ENCODE measurements at places on chromosomes 12 and 14.
A peak's percentile ranks its signal among the peaks of the same experiment; 100 is the strongest.

GRCh38 chr14:30077946-30078345 is 150.3 kb upstream of the PRKD1 start:
- DNase-seq = no peak

DNA sequence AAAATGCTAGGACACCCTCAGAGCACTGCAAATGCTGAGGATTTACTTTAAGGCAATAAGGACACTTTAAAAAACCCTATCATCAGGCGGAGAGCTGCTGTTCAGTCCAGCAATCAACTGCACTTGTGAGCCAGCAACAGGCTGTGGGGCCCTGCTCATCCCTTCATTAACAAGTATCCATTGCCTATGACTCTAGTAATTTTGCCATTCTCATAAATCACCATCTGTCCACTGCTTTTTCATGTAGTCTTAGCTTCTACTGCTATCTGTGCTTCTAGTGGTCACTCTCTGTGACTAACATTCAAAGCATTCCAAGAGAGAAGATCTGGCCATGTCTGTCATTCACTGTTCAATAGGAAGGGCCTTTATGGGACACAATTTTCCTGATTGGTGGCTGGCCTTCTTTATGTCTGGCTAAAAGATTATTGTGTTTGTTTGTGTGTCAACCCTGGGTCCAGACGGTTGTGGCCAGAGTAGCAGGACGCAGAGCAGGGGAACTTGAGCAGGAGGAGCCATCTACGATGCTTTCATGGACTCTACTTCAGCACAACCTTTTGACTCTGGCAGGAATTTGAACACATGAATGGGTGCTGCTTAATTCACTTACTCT is 3.6 kb upstream of the KRAS start:
- no peak for DNase-seq

DNA sequence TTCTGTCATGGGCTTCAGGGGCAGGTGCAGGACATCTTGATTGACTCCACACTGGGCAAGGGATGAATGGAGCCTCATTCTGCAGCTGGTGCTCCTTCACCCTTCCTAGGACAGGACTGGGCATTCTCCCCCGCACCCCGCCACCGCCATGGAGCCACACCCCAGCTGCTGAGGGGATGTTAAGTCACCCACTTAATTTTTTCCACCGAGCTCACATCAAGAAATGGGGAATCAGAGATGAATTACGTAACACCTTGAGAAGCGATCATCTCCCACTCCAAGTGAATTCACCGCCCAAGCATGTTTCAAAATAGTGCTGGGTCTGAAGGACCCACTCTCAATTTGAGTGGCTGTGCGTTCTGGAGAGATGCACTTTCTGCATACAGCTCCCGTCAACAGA is 94.2 kb downstream of the EML1 start:
- no peak for DNase-seq

- no peak for DNase-seq
These were observed 197.0 kb upstream of the PRICKLE1 start for GRCh38 chr12:42786400-42787148.

DNA sequence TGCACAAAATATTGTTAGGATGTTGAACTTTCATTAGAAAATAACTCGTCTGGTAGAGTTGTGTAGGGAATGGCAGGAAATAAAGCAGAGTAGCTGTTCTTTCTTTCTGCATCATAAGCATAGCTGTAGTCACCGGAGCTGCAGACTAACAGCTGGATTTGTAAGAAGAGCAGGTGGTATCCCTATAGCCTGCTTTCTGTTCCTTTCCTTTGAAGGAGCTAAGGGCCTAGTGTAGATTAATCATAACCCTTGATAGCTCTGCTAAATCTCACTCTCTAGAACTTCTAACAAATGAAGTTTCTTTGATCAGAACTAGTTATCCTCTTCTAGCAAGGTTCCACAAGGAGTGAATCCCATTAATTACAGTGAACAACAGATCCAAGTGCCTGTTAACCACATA is 3.5 kb downstream of the LMO3 start:
- no peak for DNase-seq

- DNase-seq = peak; percentile 73
These were observed 847 bp downstream of the MMP14 start for GRCh38 chr14:22837114-22837749.

DNA sequence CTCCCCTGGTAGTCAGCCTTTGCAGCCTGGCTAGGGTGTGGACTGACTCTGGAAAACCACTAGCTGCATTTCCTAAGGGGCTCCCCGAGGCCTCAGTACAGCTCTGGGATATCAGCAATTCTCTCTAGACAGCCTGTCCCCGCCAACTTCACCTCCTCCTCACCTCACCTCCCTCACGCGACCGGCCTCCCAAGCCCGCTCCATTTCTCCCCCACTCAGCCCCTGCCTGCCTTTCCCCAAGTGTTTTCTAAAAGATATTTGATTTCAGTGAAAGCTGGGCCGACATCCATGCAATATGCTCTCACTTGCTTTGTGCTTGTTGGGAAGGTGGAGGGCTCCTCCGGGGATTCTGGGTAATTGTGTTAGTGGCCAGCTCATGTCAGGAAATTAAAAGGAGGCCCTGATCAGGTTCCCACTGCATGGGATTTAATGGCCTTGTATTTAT is 91.8 kb downstream of the ESRRB start:
- DNase-seq = no peak

DNA sequence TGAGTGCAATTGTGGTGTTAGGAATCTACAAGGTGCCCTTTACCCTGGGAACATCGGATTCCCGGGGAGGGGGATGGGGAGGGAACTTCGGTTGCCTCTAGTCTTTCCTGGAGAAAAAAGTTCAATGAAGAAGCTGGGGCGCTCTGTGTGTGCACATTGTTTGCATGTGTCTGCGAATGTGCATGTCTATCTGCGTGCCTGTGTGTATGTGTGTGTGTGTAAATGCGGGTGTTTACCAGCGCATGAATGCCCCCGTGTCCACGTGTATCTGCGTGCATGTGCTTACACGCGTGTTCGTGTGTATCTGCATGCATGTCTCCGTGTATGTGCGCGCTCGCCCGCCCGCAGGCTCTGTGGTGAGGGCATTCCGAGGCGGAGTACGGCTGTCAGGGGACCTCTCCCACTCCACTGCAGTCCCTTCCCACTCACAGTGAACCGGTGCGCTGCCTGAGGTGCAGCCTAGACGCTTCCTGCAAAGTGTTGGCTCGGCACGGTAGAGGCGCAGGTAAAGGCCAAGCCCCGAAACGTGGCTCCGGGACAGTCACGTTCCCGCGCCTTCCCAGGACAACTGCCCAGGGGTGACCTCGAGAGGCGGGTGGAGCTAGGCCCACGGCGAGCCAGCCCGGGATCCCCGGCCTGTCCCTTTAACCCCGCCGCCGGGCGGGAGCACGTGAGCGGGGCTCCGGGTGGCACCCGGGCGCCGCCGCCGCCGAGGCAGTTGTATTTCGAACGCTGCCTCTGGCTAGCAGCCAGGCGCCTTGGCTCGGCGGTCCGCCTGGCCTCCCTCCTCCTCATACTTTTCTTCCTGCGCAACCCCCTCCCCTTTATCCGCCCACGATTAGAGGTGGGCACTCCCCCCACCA is 539 bp upstream of the HMGA2 start:
- peak; percentile 68 for DNase-seq

- no peak for DNase-seq
These were observed 939.0 kb upstream of the TMEM132C start for GRCh38 chr12:127327986-127328385.

DNA sequence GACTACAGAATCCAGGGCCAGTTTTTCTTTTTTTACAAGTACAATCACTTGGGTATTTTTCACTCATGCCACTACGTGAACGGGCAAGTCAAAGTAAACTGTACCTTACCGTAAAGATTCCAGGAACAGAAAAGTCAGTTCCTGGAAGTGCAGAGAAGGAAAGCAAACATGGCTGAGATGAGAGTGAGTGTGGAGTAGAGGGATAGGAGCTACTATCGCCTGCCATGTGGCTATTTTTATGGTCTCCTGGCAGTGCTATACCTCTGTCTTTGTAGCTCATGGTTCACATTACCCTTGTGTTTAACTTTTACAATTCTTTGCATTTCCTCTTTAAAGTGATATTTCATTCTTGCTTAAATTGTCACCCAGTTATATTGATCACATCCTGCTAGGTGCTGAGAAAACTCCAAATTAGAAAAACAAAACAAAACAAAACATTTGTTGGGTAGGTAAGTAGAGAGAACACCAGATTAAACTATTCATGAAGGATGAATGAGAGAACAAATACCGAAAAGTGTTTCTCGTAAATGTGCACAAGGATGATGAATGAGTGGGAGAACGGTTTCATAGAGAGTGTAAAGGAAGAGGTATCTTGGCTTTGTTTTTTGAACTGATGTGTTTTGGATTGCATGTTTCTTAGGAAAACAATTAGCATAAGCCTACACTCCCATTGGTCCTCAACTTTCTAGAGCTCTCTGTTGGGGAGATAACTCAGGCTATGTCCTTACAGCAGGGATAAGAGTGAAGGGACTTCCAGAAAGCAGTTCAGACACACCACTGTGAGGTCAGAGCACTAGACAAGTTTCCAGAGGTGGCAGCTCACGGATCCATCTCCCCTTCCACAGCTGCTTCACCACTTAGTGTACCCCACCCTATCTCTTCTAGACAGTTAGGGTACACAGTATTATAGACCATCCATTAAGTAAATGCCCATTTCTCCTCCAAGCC is 163.7 kb downstream of the IPO8 start:
- no peak for DNase-seq

DNA sequence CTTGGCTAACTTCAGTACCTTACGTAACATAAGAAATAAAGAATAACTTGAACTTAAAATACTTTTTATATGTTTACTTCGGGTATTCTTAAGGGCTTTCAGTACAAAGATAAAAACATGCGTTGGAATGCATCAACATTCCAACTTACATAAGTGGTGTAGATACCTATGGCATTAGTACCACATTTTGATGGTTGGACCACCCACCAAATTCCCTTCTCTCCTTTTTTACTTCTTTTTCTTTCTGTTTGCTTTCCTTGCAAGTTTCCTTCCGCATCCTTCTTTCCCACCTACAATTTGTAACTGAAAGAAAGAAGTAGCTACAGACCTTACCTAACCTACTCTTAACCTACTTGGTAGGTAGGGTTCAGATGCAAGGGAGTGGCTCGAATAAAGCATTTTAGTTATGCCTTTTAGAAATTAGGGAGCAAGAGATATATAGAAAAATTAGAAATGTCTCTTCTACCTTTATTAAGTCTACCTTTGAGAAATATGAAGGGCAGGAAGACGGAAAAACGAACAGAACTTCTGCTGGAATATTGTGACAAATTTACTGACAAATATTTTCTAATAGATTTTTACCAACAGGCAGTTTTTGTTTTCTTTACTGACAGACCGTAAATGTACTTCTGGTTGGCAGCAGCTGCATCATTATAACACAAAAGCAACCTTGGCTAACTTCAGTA is 2.1 kb upstream of the ARHGAP5 start:
- no peak for DNase-seq

DNA sequence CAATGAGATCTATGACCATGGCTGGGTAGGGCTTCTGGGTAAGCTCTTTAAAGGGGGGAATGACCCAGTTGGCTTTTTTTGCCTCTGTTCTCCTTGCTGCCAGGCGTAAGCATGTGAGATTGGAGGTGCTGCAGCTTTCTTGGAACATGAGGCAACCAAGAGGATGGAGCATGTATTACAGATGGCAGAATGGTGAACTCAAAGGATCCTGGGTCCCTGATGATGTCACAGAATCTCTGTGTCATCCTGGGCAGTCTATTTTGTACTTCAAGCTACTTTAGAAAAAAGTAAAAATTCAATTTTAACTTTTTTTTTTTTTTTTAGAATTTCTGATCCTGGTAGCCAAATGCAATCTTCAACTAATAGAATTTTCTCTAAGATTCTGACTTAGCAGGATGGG is 8.0 kb downstream of the KRT82 start:
- no peak for DNase-seq

DNA sequence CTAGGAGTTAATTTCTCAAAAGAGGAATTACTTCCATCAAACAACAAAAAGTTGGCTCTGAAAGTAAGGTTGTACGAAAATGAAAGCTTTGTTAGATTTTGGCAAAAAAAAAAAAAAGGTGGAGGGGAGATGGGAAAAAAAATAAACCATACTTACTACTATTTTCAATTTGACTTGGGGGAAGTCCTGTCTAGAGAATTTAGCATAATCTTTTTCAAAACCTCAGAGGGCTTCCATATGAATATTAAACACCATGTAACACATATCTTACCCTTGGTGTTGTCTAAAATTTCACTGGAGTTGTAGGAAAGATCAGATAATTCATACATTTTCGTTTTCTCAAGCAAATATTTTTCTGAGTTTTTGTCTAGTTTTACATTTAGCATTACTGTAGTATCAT is 17.5 kb downstream of the GRIP1 start:
- no peak for DNase-seq

- no peak for DNase-seq
These were observed 10.0 kb downstream of the AHNAK2 start for GRCh38 chr14:104968153-104968527.

GRCh38 chr14:103444837-103445524 is 59.8 kb downstream of the MARK3 start:
- DNase-seq = no peak

GRCh38 chr12:58919231-58920101 is 838 bp downstream of the LRIG3 start:
- no peak for DNase-seq

- no peak for DNase-seq
These were observed 63.8 kb upstream of the PLEKHG7 start for GRCh38 chr12:92639017-92639416.

- no peak for DNase-seq
These were observed 203.6 kb upstream of the SOX5 start for GRCh38 chr12:24153079-24153478.

- DNase-seq = no peak
These were observed 13.7 kb downstream of the SLC25A47 start for GRCh38 chr14:100336618-100337530.

GRCh38 chr14:64610049-64610746 is 60.4 kb downstream of the PPP1R36 start:
- no peak for DNase-seq

DNA sequence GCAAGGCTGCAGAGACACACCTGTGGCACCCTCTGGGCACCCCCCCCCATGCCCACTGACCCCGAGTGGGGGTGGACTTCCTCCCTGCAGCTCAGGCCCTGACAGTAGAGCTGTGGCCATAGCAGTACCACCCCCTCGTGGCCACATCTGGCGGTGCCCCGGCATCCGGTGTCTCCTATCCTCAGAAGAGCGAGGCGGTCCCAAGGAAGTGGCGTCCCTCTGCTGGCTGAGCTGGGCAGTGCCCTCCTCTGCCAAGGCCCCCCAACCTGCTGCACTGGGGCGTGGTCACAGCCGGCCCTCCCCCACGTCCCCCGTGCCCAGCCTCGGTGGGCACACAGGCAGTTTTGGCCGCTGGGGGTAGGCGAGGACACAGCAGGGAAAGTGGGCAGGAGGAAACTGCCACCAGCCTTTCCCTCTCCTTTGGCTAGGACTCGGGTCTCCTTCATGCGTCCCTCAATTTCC is 6.0 kb upstream of the SLC6A12 start:
- DNase-seq = peak; percentile 82

DNA sequence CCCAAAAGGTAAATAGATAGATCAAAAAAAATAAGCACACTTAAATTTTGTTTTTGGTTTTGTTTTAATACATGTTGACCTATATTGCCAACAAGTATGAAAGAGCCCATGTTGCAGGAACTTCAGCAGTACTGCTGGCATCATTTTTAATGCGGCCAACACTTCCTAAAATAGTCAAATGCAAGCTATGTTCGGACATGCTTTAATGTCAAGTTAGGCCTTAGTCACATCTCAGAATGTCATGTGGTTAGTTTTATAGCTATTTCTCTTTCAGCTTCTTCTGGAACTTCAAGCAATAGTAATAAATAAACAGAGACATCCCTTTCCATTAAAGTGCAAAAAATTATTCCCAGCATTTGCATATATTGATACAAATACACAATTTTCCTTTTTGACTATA is 153.4 kb downstream of the PIK3C2G start:
- no peak for DNase-seq

- no peak for DNase-seq
These were observed 106.4 kb upstream of the SRRM4 start for GRCh38 chr12:118874698-118875548.

GRCh38 chr12:17489452-17489851 is 600.5 kb downstream of the RERGL start:
- no peak for DNase-seq
